ENCODE measurements at places on chromosomes 5 and 9.
A peak's percentile ranks its signal among the peaks of the same experiment; 100 is the strongest.

GRCh38 chr9:70228118-70228517, 30.7 kb upstream of the SMC5 start:
- no peak for DNase-seq

GRCh38 chr5:151924564-151925301, at the start of gene GLRA1:
Gene GLRA1 (minus strand): TSS chr5:151924851. CDS start chr5:151924549, 302 bp downstream.
- no peak for DNase-seq

DNA sequence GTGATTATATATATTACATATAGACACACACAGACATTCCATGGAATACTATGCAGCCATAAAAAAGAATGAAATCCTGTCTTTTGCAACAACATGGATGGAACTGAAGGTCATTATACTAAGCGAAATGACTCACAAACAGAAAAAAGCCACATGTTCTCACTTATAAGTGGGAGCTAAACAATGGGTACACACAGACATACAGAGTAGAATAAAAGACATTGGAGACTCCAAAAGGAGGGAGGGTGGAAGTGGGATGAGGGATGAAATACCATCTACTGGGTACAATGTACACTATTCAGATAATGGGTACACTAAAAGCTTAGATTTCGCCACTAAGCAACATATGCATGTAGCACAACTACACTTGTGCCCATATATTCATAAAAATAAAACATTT, 170.0 kb upstream of the RGMB start:
- no peak for DNase-seq

DNA sequence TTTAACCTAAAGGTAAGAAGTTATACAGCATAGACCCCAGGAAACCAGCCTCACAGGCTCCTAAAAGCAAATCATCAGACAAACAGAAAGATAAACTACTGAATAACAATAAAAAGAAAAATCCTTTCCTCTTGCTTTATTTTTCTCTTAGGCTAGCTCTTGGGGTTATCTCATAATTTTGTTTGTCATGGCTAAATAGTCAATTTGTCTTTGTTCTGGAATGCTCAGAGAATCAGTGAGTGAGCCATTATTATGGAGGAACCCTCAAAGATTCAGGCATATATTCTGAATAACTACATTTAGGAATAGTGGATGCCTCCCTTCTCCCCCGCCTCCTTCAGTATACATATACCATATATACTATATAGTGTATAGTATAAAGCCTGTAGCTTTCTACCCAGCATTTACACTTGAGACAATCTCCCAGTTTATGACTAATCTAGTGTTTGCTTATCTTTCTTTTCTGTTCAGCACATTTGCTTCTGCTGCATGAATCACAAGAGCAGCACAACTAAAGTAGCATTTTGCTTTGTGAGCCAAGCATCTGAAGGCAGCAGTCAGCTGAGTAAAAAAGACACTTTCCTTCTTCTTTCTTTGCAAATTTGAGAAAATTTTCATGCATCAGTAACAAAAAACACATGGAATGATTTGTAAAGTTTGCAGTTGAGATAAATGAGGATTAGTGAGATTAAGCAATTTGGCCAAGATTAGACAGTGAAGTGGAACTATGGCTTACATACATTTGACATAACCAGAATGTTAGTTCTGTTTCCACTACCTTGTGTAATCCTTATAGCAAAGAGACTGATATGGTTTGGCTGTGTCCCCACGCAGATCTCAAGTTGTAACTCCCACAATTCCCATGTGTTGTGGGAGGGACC, 45.3 kb upstream of the PPP3R2 start:
- no peak for DNase-seq

DNA sequence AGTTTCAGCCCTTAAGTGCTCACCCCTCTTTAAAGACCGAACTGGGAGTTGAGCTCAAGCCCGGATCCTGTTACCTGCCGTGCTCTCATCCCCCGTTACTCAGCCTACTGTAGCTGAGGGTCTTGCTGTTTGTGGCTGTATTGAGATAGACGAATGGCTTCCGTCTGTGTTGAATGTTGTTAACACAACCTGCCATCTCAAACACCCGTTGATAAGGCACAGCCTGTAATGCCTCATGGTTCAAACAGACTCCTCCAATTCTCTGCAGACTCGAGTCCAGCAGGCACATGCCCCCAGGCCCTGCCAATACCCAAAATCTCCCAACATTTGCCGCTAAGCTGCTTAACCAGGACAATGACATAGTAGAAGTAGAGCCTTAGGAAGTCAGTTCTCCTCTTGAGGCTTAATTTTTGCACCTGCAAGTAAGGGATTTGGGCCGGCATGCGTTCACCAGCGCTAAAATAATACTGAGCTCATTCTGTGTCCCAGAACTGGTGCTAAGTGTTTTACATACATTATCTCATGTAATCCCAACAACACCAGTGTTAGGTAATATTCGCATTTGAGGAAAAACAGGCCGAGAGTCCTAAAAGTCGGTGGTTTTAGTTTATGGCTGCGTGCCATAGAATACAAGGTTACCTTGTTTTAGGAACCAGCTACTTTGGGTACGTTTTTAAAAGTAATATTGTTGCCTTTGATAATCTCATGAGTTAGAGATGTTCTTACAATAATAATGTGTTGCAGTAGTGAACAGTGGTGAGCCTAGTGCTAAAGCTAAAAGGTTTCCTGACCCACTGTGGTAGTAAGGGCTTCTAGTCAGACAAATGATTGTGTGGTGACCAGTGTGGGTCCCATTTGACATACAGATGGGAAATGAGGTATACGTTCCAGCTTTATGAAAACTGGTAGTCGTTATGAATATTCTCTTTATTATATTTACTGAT, 1.5 kb upstream of the RFX3 start:
- DNase-seq = peak; percentile 11

GRCh38 chr5:133360693-133361472, 251.5 kb downstream of the FSTL4 start:
- no peak for DNase-seq

DNA sequence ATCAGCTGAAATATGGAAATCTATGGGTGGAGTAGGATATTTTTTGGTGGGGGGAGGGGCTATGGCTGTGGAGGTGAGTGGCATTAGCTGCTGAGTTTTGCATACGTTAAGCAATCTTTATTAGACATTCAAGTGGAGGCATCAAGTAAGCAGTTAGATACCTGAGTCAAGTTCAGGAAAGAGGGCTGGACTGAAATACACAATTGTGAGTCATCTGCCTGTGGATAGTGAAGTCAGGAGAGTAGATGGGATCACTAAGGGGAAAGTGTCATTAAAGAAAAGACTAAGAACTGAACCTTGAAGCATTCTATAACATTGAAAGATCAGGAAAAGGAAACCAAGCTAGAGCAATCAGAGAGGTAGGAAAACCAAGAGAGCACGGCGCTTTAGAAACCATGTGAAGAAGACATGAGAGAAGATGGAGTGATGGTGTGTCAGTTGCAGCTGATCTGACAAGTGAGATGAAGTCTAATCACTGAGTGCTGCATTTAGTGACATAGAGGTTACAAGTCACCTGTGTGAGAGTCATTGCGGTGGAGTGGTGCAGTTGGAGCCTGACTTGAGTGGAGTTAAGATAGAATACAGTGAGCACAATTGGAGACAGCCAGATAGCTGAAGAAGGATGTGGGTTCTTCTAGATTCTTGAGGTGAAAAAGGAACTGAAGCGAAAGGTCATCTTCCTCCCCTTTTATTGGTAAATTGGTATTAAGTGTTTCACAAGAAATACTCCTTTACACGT, 88.7 kb downstream of the PIP5K1B start:
- no peak for DNase-seq

GRCh38 chr9:88387036-88387551, 1.1 kb upstream of the SPIN1 start:
- no peak for DNase-seq

DNA sequence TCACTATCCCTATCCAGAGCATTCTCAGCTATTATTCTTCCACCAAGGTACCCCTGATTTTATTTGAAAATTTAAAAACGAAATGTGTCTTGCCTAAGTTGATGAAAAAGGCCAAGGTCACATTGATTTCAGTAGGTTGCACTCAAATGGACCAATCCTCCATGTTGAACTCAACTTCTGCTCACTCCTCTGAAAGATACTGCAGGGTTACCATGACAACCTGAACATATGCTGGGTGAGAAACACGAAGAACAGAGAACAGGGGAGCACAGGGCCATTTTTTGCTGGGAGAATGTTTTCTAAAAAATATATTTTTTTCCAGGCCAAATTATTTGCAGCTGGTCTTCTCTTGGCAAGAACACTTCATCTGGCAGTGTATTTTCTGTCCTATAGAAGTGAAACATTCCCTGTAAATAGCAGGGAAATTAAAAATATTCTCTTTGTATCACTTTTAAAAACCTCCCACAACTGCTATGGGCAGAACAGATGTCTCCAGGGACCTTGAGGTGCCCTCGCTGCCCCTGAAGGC, 215.9 kb downstream of the NXNL2 start:
- DNase-seq = no peak

- DNase-seq = no peak
Measured at GRCh38 chr9:114008667-114009410, 69.3 kb downstream of the AMBP start.

- DNase-seq = no peak
Measured at GRCh38 chr9:36946653-36947052, 87.4 kb downstream of the PAX5 start.

DNA sequence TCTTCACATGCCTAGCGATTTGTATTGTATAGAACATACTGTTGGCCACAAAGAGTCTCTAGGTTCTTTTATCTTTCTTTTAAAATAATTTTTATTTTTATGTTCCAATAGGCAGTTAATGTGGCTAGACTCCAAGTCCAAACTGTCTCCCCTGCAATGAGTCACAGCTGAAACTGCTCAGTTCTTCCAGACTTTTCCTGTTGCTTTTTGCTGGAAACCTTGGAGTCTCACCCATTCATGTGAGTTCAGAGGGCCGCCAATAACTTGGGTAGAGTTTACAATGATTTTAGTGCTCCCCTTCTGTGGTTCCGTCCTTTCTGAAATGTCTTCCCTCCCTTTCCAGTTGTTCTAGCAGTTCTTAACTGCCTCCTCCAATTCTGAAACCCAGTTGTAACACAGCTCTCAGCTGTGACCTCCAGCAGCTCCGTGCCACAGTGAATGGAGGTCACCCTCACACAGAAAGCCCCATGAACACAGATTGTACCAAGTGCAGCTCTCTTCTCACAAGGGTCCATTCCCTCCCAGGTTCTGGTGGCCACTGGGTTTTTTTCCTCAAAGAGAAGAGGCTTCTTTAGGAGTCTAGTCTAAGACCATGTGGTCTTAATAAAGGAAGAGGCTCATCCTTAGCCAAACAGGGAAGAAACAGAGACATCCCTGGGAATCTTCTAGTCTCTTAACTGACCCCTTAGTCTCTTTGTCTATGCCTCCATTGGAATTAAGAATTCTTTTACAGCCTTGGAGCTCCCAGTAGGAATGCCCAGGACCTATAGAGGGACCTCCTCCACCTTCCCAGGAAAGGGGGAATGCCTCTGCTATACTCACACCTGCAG, 198.5 kb downstream of the SPOCK1 start:
- DNase-seq = no peak

DNA sequence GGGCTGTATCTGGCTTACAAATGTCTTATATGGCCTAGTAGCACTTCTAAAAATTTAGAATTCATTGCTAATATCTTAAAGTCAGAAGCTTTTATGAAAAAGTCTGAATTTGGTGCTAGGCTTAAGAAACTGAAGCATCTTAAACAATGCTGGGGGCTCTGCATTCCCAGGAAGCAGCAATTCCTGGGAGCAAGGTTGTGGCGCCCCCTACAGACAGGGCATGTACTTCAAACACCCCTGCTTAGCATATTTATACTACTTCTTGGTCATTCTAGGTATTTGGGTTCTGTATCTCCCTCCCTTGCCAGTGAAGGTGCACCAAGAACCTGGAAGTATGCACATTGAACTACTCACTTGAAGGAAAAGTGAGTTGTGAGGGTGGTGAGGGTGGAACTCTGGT, 64.6 kb upstream of the GRIA1 start:
- DNase-seq = no peak
